ENCODE measurements at places on chromosomes 1 and 21.

DNA sequence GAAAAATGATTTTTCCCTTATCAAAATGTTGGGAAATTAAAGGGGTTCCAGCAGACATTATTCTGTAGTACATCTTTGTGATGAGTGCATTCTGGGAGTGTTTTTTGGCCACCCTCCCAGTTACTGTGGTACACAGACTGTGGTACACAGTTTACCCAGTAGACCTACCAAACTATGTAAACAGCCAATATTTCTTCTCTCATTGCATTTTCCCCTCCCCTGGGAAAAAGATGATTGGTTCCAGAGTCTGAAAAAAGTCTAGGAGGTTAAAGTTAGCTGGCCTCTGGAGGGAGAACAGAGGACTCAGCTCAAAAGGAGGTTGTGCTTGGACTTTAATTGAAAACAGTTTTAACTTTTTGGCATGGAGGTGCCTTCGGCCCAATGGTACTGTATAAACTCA is 42.5 kb downstream of the PGM1 start:
- DNase-seq, result no peak

DNA sequence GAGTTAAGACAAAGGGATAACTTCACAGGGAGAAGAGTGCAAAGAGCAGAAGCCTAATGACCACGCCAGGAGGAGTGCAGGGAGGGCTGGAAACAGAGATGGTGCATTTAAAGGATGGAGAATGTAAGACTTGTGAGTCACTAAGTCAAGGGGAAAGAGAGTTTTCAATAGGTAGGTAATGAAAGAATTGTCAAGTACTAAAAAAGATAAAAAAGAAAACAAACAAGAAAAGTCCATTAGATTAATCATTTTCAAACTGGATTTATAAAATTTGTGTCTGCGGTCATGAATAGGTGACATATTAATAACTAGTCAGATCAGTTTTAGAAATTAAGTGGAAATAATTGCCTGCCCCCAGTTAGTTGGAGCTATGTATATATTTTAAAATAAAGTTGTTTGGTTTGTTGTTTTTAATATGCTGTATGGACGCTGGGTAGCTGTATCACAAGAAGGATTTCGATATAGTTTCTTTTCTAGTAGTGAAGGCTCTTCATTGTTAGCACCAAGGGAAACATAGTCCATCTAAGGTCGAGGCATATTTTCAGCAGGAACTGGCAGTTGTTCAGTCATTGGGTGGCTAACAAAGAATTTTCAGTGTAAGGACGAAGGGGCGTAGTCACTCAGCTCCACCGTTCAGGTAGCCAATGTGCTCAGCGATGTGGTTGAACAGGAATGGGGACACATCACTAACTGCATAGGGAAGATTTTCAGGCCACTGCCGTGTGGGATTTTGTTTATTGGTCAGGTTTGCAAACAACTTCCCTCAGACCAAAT is 203.0 kb downstream of the TGFB2 start:
- no peak for DNase-seq

GRCh38 chr1:22342734-22343191 is 108.9 kb upstream of the ZBTB40 start:
- no peak for DNase-seq

DNA sequence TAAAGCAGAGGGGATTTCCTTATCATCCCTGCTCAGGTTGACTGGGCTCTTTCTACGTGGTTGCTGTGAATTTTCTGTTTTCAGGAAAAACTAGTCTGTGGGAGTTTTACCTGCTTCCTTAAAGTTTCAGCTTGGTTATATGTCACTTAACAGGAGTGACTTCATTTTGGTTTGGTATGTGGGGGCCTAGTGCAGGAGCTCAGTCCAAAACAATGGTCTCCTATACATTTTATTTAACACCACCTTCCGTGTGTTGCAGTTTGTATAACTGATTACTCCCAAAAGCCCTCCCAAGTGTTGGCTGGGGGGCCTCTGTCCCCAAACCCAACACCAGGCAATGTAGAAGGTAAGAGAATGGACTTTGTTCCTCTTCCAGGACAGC is 5.3 kb downstream of the IL23R start:
- no peak for DNase-seq

GRCh38 chr1:228362884-228363450 is 43.7 kb downstream of the TRIM11 start:
- DNase-seq, result no peak

DNA sequence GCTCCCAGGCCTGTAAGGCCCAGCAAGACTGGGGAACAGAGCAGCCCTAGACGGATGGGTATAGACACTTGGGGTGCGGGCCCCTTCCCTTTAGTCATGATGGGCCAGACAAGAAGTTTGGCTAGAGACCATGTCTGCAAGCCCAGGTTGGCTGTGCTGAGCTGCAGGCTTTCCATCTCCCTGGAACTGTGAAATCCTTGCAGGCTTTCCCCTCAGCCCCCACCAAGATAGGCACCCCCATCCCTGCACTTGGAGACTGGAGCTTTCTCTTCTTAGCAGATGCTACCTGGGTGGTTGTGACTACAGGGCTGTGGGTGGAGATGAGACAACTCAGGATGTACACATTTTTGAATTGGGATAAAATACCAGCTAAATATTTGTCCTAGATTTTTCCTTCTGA is 110.3 kb downstream of the PTPRU start:
- DNase-seq, result no peak
